ENCODE measurements at places on chromosomes 1 and 21.

DNA sequence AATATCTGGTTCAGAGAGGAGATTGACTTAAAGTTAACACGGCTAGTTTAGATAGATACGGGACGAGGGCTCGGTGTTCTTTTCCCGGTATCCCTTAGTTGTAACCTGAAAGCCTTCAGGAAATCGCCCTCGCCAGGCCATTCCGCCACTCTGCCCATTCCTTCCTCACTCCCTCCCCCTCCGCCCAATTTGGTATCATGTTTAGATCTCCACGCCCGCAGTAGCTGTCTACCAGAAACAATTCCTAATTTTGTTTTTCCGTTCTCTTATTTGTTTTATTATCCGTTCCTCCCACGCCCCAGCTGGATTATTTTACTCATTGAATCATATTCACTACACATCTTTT, 685 bp upstream of the VAMP4 start:
- DNase-seq = no peak

DNA sequence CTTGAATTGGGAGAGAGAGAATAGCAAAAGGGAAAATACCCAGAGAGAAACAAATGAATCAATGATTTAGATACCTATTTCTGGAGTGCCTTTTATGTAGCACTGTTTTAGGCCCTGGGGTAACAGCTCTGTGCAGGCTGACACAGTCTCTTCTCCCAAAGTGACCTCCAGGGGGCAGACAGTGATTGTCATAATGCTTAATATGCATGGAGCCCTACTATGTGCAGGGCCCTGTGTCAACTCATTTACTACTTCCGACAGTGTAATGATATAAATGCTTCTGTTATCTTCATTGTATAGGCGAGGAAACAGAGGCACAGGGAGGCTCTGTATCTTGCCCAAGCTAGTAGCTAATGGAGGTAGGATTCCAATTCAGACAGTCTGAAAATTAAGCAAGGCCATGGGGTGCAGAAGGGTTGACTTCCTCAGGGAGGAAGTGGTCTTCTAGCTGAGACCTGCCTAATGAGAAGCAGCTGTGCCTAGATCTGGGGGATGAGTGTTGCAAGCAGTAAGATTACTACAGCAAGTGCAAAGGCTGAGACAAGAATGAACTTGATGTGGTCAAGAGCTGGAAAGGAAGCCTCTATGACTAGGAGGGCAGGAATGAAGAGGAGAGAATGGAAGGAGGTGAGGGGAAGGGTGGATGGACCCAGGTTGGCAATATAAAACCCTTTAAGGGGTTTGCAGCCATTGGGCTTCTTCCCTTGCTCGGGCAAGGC, 16.2 kb upstream of the SERINC2 start:
- DNase-seq = peak; percentile 64

DNA sequence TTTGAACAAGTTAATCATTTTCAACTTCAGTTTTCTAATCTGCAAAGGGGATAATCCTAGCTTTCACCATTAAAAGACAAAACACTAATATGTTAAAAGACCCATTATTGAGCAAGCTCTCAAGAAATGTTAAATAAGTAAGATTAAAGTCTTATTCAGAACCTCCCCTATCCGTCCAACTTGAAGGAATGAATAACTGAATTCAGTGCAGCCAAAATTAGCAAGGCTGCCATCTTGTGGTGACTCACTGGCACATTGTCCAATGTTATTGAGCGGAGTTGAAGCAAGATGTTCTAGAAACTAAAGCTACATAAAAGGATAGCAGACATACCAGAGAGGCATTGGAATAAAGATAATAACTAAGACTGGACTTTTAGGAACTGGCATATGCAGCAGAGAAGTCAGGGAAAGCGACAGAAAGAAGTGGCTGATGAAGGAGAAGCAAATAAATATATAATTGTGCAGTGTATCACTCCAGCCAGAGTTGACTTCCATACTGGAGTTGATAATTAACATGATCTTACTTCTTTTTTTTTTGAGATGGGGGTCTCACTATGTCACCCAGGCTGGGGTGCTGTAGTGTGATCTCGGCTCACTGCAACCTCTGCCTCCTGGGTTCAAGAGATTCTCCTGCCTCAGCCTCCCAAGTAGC, 8.2 kb upstream of the CAP1 start:
- DNase-seq = peak; percentile 63

- DNase-seq = peak; percentile 41
These were observed 3.7 kb upstream of the FNDC7 start for GRCh38 chr1:108708691-108709660.

DNA sequence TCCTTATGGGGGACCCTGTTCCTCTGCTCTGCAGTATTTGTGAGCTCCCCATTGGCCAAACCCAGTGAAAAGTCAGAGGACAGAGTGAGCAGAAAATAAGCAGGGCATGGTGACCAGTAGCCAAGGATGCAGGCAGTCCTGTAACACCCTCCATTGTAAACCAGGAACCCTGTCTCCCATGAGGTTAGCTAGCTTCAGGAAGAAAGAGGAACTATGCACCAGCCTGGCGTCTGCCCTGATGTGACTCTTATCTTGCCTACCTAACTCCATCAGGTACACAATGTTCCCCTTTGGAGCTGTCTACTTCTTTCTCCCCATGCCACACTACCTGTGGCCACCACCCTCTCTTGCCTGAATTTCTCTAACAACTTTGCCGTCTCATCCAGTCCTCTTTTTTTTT, 119.2 kb downstream of the LRIG2 start:
- DNase-seq = no peak

DNA sequence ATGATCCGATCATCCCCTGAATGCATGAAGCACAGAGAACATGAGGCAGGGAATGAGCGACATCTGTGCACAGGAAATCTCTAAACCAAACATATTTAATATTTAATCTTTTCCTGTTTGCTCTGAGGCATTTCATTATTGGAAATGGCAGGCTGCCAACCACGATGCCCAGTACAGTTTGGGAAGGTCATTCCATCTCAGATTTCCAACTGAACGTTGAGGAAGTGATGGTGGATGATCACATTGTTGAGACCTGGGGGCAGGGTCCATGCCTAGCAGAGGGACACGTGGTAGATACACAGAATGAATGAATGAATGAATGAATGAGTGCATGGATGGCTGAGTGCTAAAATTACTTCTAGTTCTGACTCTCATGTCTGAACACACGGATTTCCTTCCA, 15.9 kb upstream of the FASLG start:
- DNase-seq = no peak

DNA sequence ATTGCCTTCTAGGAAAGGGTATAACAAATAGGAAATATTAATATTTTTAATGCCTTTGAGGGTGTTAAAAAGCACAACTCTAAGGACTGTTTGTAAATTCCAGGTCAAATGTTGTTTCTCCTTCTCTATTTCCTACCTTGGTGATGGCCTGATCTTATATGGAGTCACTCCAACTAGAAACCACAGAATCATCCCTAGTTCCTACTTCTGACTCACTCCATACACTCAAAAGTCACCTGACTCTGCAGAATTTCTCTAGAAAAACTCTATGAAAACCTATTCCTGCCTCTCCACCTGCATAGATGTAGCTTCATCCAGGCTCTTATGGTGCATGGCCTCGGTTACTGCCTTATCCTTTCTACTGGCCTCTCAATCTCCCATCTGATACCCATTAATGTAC, 14.5 kb downstream of the RGS4 start:
- DNase-seq = no peak

DNA sequence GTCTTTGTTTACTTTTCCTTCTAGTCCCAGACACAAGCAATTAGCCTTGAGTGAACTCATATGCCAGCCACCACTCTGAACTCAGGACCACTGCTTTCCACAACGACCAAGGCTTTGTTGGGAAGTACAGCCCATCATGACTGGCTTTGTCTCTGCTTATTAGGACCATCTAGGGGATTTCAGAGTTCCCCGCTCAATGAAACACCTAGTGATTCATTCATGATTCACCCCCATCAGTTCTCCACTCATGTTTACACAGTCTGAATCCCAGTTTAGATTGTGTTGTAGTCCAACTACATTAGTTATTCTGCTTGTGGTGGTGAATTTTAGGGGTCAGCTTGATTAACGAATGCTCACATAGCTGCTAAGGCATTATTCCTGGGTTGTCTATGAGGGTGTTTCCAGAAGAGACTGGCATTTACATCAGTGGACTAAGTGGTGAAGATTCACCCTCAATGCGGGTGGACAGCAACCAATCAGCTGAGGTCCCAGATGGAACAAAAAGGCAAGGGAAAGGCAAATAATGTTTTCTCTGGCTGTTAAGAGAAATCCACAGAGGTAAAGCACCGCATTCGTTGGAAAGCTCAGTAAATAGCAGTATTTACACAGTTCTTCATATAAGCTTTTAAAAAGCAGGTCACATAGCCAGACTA, 122.7 kb downstream of the RGS21 start:
- no peak for DNase-seq

- no peak for DNase-seq
These were observed 19.5 kb downstream of the PAFAH2 start for GRCh38 chr1:25978403-25978802.

GRCh38 chr1:34928699-34929496, 552 bp downstream of the DLGAP3 start:
- DNase-seq = no peak

- no peak for DNase-seq
These were observed 229.5 kb downstream of the TOMM20 start for GRCh38 chr1:234899041-234899729.

GRCh38 chr1:57474137-57474750, 50.4 kb upstream of the DAB1 start:
- DNase-seq = no peak

DNA sequence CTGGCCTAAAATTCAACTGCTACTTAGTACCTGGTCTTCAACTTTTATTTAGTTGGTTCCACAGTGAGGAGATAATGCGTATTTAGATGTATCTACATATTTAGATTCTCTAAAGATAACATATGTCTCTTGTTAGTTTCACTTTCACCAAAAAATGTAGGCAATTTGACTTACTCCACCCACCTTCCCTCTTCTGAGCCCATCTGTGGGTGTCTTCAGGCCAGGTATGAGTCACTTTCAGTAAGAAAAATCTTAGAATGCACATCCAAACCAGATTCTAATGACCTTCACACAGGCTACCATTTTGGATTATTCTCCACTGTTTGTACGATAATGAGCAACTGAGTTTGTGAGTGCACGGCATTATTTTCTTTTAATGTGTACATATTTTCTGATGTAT, 501.7 kb downstream of the NEGR1 start:
- no peak for DNase-seq

- no peak for DNase-seq
These were observed 303.8 kb downstream of the TM2D1 start for GRCh38 chr1:61420909-61421835.

GRCh38 chr1:72557446-72558049, 275.2 kb upstream of the NEGR1 start:
- no peak for DNase-seq

- DNase-seq = no peak
These were observed 72.0 kb upstream of the VAV3 start for GRCh38 chr1:108036796-108037562.

- DNase-seq = no peak
These were observed 6.6 kb upstream of the FOXE3 start for GRCh38 chr1:47409311-47410067.

DNA sequence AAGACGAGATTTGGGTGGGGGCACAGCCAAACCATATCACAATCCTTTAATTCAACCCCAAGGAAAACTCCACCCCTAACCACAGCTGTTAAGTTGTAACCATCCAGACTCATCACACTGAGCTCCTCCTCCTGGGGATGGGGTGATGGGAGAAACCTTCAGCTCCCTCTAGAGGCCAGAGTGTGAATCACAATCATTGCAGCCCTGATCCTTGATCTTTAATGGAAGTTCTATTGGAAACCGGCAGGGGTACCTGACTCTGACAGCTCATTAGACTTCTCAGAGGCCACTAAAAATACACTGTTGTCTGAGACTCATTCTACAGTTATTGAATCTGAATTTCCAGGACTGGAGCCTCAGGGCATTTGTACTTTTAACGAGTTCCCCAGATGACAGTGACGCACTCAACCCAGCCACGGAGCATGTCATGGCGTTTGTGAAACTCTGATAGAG, 127.2 kb downstream of the IGSF21 start:
- peak; percentile 43 for DNase-seq

DNA sequence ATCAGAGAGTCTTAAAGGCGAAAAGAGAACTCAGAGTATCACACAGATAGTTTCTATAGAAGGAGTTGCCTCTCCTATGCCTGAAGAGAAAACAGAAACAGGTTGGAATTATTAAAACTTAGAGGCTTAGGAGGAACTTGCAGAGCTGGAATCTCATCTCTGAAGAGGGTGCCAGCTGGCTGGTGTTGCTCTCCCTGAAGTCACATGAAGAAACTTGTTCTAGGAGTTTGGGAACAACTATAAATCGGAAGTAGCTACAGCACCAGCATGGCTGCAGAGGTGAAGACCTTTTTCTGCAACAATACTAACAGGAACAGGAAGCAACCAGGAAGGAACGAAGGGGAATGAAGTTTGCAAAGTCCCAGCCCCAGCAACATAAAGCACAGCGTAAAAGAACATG, 35.8 kb downstream of the FMO3 start:
- no peak for DNase-seq

- DNase-seq = peak; percentile 79
These were observed 1.4 kb downstream of the NIT1 start for GRCh38 chr1:161119092-161119903.

GRCh38 chr1:180888870-180889269, 23.8 kb upstream of the KIAA1614 start:
- no peak for DNase-seq

GRCh38 chr1:113665071-113665470, 94.2 kb downstream of the PHTF1 start:
- no peak for DNase-seq

DNA sequence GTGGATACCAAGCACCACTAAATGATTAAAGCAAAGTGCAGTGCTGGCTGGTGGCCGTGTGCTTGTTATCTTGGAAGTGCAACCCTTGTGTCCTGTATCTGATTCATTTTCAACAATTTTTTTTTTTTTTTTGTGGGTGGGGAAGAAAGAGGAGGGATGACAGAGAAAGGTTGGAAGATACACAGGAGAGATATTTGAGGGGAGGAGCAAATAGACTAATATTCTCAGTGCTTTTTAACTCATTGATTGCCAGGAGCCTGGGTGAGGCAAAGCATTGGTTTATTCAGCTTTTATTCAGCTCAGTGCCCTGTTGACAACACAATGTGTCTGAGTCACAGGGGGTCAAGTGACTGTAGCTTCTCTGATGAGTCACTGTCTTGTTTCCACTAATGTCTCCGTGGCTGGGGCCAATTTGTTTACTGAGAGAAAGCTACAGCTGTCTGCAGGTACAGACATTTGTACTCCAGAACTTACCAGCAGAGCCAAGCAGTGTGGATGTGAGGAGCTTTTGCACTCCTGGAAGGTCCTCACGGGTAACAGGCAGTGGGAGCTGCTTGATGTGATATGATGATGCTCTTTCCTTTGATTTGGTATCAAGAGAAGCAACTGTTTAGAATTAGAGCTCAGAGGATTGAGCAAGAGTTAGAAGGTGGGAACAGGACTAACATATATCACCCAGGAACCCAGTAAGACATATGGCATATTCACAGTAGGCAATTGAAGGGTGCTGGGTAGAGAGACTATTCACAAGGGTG, 23.6 kb upstream of the DNM3 start:
- DNase-seq = no peak

GRCh38 chr1:52592637-52593323, 9.4 kb upstream of the GPX7 start:
- no peak for DNase-seq
